ENCODE measurements at places on chromosomes 3 and 15.

DNA sequence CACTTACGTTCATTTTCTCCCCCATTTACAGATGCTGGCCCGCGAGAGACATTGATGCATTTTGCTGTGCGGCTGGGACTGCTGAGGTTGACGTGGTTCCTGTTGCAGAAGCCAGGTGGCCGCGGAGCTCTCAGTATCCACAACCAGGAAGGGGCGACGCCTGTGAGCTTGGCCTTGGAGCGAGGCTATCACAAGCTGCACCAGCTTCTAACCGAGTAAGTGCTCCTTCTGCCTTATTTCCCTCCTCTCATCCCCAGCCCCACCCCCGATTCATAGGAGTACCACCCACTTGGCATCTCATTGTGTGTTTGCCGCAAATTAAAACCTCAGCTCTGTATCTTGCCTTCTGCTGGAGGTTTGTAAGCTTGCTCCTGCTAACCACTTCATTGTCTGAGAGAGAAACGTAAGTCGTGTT, 163.3 kb downstream of the AKAP13 start:
- no peak for DNase-seq

GRCh38 chr15:88179562-88179961, 77.0 kb downstream of the NTRK3 start:
- DNase-seq: no peak

DNA sequence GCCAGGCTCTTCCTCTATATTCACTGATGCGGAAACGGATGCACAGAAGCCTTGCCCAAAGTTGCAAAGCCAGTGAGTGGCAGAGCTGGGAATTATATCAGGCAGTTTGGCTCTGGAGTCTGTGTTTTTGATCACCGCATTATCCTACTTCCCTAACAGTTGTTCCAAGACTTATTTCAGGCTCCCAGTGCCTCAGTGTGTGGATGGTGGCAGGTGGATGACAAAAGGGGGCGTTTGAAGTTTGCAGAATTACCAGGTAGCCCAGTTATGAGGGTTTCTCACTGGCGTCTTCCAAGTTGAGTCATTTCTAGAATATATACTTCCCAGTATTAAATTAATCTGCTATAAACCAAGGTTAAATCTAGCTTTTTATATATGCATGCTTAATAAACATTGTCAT, 81.0 kb downstream of the USP13 start:
- no peak for DNase-seq

- no peak for DNase-seq
Observed at GRCh38 chr3:86797946-86798345, 193.0 kb downstream of the VGLL3 start.

DNA sequence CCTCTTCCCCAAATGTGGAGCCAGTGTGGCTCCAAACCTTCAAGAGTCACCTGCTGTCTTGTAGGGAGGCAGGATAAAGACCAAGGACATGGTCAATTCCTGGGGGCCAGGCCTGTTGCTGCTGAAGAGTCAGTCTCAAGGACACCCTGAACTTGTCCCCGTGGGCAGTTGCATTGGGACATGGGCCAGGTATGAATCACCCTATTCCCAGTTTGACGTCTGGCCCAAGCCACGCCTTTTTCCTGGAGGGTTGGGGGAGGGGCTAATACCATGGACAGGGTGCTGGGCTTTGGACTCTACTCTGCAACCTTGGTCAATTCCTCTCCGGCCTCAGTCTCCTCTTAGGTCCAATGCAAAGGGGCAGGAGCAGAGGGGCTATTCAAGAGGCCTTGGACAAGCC, 10.4 kb downstream of the ATP2B2 start:
- DNase-seq: no peak

All from AG10803 (cell line).